Uterine smooth muscle cell (primary cell): ENCODE measurements at places on chromosomes 5 and 9. TPM values are rescaled to one million over a fixed set of nuclear protein-coding genes. Genes with fewer than 3 reads are reported as not detected.

PTGDS gene
- 1.2 and 40.7 TPM in 2 replicates for total RNA-seq

PNPLA7 gene
- total RNA-seq: 0.55 and 1.00 TPM in 2 replicates

AHRR gene
- 26.7 and 28.0 TPM in 2 replicates for total RNA-seq

PCDHB11 gene
- total RNA-seq: under 0.01 TPM in 1 of 2 replicates, not detected in the other

LIX1 gene
- total RNA-seq: not detected in 2 replicates
